ENCODE measurements at places on chromosomes 12 and 14.
A peak's percentile ranks its signal among the peaks of the same experiment; 100 is the strongest.

GRCh38 chr12:97630875-97631274 is 168.3 kb downstream of the RMST start:
- no peak for DNase-seq

DNA sequence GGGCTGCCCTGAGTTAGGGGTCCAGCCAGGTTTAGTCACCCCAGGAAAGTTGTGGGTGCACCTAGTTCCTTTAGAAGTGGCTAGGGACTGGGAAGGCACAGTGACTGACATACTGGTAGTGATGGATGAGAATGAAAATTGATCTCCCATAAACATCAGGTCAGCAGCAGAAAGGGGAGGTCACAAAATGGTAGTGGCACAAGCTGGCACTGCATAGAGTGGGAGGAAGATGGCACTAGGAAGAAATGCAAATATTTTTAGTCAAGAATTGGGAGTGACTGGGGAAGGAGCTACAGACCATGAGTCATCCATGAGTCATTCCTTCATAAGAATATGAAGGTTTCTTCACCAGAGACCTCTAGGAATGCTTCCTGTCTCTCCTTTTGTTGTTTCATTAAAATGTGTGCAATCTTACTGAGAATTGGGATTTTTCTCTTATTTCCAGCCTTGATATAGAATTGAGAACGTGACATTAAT is 198.3 kb upstream of the AMIGO2 start:
- no peak for DNase-seq

- no peak for DNase-seq
Observed at GRCh38 chr12:3947781-3948180, 74.6 kb upstream of the PARP11 start.

GRCh38 chr12:93794738-93795137 is 117.6 kb downstream of the CRADD start:
- no peak for DNase-seq

DNA sequence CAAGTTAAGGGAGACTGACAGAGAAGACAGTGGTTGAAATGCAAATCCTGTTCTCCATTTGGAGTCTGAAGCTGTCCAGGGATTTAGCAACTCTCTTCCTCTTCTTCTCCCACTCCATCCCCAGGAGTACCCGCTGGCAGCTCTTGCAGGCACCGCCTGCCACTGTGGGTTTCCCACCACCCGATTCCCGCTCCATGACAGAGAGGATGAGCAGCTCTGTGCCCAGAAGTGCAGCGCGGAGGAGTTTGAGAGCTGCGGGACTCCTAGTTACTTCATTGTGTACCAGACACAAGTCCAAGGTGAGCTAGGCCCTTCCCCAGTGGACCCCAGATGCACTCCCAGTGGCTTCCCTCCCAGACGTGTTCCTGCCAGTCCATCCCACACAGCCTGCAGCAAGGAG is 97.8 kb downstream of the WSCD2 start:
- no peak for DNase-seq

- peak; percentile 6 for DNase-seq
Observed at GRCh38 chr12:103012884-103013283, 55.4 kb downstream of the ASCL1 start.

GRCh38 chr12:87302126-87302745 is 727.0 kb downstream of the C12orf50 start:
- no peak for DNase-seq

DNA sequence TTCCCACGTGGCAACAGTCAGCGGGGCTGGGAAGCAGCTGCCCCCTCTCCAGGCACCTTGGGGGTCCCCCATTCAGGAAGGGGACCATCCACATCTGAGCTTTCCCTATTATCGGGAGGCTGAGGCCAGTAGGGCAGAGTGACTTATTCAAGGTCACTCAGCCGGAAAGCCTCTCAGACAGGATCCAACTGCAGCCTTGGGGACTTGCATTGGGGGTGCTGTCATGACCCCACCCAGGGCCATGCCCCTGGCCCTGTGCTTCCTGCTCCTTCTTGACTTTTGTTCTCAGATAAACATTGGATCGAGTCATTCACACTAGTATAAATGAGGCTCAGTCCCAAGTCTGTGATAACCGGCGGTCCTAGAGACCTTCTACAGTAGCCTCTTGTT is 12.6 kb downstream of the BEGAIN start:
- DNase-seq, result no peak

- peak; percentile 44 for DNase-seq
Observed at GRCh38 chr14:81234278-81234677, 13.5 kb upstream of the GTF2A1 start.

DNA sequence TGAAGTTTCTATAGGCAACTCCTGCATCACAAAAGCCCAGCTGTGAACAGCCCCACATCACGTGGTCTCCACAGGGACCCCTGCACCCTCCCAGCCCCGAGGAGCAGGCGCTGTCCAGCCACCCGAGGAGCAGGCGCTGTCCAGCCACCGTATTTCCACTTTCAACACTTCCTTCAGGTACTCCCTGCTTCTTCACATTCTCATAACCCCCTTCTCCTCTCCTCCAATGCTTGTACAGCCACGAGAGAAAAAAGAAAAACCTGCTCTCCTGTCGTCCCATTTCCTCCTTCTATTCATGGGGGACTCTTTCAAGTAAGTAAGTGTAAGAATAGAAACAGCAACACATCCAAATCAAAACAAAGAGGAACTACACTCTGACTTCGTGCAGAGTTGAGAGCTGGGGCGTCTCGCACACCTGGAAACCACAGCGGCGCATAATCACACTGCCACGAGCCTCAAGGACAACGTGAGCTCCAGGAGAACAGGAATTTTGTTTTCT is 11.9 kb downstream of the CDC42BPB start:
- DNase-seq, result no peak

GRCh38 chr12:9673404-9674225 is 4.1 kb downstream of the CLEC2D start:
- DNase-seq, result peak; percentile 23

DNA sequence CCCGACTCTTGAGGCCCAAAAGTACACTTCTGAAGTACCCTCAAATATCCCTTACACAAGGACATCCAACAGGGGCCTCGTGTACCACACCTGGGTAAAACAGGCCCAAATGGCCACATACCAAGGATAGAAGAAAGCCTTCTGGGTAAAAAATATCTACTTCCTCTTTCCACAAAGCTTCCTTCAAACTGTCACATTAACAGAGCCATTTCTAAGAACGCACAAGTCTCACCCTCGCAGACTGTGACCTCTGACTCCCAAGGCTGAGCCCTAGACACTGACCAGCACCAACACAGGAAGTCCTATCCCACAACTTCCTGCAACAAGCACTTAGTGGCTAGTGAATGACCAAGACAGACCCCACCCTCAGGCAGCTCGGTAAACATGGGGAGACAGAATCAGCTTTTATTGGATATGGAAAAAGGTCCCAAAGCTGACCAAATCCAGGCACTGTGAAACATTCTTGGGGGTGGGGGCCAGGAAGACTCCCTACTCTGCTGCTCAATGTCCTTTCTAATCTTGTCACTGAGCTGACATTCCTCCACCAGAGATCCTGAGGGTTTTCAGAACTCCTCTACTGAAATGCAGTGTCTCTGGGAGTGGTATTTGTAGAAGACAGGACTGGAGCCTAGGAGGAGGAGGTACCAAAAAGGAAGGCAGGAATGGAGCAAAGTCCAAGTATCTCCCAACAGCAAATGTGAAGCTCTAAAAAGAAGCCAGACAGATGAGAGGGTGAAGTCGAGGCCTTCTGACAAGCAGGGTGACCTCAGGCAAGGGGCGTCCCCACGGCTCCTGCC is 15.9 kb downstream of the KCTD10 start:
- DNase-seq, result no peak

GRCh38 chr12:131991816-131992430 is 42.2 kb downstream of the EP400 start:
- DNase-seq, result no peak

DNA sequence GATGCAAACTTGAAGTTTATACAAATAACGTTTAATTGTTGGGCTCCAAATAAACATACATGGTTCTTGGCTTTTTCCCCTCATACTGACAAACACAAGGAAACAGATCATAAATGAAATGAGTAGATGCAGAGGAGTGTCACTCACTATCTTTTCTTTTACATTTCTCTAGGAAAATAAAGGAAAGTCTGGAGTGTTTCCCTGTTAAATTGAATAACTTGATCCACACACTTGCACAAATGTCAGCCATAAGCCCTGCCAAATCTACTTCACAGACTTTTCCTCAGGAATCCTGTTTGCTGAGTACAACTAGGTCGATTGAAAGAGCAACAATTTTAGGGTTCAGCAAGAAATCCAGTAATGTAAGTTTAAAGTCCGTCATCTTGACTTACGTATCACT is 175.3 kb downstream of the PLCZ1 start:
- DNase-seq, result no peak

DNA sequence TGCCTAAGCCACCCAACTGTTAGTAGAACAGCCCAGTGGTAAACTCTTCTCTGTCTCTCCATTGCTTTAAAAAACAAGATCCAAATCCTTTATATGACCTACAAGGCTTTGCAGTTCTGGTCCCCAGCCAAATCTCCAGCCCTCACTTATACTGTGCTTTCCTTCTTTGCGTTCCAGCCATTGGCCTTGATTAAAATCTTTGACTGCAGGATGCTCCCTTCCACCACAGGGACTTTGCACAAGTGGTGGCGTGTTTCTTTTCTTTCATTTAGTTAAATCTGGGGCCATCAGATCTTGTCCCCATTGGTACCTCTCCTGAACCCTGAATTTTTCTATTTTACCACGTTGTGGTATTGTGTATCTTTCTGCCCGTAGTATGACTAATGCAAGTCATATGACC is 183.7 kb downstream of the VRK1 start:
- DNase-seq, result no peak

- peak; percentile 79 for DNase-seq
Observed at GRCh38 chr12:121537814-121538698, 42.8 kb downstream of the KDM2B start.

- no peak for DNase-seq
Observed at GRCh38 chr14:43765474-43765873, 741.6 kb downstream of the FSCB start.

- DNase-seq, result no peak
Observed at GRCh38 chr12:14621826-14622225, 54.1 kb upstream of the PLBD1 start.

DNA sequence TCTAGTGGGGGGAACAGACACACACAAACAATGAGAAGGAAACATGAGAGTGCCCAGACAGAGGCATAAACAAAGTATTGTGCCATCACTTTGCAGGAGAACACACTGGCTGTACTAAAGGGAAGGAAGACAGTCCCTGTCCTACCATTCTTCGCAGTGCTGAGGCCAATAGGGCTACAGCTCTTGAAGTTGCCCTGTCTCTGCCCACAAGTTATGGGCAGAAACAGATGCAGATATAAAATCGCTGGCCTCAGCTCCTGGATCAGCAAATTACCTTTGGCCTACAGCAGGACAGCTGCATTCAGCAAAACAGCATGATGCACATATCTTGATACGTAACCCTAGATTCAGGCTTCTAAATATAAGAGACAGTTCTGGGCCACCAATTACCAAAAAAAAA is 23.0 kb upstream of the PRKAB1 start:
- DNase-seq, result no peak

DNA sequence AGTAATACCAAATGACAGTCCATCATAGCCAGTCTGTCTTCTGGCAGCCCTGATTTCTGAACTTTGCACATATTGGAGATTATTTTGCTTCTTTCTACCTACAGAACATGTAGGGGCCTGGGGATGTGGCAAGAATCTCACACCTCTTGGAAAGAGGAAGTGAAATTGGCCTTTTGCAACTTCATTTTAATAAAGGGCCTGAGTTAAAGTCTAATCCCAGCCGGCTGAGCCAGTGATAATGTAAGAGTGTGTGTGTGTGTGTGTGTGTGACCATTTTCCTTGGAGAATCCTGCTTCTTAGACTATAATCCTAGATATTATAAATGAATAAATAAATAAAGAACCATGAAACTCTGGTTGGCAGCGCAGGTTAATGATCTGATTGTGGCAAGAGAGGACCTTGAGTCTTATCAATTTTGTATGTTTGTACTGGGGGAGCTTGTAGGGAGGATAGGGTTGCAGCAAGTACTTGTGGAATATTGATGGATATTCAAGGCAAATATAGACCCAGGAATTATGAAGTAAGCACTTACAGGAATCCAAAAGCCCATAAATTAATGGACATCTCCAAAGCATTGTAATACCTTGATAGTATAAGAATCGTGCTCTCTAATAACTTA is 233.2 kb upstream of the AMIGO2 start:
- DNase-seq, result no peak

DNA sequence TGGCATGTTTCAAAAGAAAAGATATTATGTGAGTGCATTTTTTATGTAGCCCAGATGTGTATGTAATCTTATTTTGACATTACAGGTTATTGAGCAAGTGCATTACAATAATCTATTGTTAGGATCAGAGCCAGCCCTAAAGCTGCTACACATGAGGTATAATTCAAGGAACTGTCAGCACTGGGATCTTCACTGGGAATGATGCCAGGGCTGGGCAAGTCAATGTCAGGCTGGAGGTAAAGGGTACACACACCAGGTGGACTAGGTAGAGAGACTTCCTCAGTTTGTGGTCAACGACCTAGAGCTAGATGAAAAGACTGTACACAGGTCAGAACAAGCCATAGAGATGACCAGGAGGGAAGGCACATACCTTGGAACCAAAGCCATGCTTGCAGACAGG is 15.4 kb downstream of the TRIM9 start:
- DNase-seq, result peak; percentile 24

- peak; percentile 16 for DNase-seq
Observed at GRCh38 chr12:6958609-6959057, 7.5 kb downstream of the PTPN6 start.

GRCh38 chr14:104252256-104253215 is 114.1 kb downstream of the KIF26A start:
- DNase-seq, result no peak

GRCh38 chr14:29937116-29937515 is 9.5 kb upstream of the PRKD1 start:
- DNase-seq, result no peak

- peak; percentile 76 for DNase-seq
Observed at GRCh38 chr12:119938049-119938667, 50.9 kb upstream of the BICDL1 start.

GRCh38 chr12:86091681-86092080 is 164.5 kb downstream of the MGAT4C start:
- DNase-seq, result no peak

- DNase-seq, result no peak
Observed at GRCh38 chr14:67577181-67577808, 22.8 kb downstream of the PIGH start.

- peak; percentile 64 for DNase-seq
Observed at GRCh38 chr12:124680863-124681778, 113.7 kb upstream of the NCOR2 start.

DNA sequence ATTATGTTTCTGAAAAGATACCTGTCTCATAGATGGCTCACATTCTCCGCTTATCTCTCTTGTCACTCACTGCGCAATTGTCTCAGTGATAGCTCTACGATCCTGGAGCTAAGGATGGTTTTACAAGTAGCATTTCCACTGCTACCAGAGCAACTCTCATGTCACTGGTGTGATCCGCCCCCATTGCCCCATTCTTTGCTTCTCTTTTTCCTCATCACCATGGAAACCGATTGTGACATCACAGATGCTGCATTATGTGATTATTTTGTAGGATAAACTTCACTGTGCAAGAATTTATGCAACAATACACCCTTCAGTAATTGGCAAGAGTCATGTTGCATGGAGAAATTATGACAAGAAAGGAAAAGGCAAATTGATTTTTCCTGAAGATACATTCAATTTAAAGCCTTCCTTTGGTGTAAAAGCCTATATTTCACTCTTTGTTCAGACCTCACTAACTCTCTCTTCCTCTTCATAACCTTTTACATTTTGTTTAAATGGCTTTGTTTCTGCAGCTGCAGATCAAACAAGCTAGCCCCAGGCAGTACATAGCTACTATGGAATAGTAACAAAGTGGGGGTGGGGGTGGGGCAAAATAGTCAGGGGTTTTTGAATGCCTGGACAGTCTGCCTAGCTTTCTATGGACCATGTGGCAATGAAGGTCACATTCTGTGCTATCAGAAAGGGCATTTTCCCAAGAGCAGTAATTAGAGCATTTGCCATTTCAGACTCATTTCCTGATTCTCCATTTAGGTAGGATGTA is 539.8 kb downstream of the NRXN3 start:
- DNase-seq, result peak; percentile 21

Measured in SK-N-SH (cell line).